COLO829 (cell line): ENCODE measurements at places on chromosomes 5 and 9.

DNA sequence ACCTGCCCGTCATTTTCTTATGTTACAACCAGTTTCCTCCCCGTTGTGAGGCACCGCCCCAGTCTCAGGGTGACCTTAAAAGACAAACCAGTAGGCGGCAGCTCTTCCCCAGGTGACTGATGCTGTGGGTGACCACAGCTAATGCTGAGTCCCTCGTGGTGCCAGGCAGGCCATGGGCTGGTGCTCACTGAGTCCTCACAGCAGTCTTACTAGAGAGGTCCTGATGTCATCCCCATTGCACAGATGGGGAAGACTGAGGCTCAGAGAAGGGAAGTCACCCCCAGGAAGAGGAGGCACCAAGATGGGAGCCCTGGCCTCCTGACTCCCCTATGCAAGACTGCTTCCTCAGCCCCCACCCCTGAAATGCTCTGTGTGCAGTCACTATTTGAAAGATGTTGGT lies 978 bp downstream of the CFAP157 start:
- no peak for DNase-seq

GRCh38 chr9:131622523-131622922 lies 77.2 kb downstream of the PRRT1B start:
- DNase-seq, result no peak

DNA sequence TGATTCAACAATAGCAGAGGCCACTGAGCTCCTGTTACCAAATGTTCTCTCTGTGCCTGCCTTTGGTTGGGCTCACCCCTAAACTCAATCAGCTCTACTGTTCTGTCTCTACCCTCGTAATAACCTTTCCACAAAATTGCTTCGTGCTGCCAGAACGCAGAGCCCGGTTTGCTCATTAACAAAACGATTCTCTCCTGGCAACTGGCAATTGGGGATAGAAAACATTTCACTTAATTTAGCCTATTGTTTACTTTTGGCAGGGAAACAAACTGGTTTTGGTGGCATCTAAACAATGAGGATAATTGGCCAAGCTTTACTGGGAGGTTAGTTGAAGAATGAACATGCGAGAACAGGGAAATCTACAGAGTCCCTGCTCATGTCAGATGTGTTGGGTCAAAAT lies 56.6 kb downstream of the SLC28A3 start:
- DNase-seq, result no peak

GRCh38 chr9:75464726-75465125 lies 376.4 kb downstream of the OSTF1 start:
- DNase-seq, result no peak

- DNase-seq, result no peak
These were observed 811.2 kb downstream of the BRINP1 start for GRCh38 chr9:118558026-118558425.

GRCh38 chr5:141878186-141878710 lies at the start of gene PCDH1:
TSS of gene PCDH1 (minus strand) at chr5:141878410. CDS start at chr5:141878262, 148 bp downstream.
- no peak for DNase-seq

DNA sequence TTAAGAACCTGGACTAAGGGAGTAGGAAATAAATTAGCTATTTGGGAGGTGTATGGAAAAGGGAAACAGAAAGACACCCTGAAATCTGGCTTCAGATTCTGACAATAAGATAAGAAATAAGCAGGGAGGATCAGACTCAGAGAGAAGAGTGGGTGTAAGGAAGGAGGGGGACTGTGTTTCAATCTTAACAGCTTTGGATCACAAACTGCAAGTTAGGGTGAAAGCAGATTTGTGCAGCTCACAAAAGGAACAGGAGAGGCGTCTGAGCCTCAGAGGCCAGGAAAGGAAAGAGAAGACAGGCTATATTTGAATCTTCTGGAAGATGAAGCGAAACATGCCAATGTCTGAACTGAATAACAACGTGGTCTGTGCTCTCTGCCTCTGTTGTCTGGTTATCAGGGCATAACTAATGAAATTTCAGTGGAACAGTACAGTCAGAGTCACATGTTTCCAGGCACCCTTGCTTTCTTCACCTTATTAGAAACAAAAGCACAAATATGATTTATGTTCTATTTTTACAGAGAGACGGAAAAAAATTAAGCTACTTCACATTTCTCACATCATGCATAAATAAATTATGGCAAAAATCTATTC lies 26.6 kb downstream of the SGTB start:
- DNase-seq, result peak; percentile 3

GRCh38 chr5:162816816-162817215 lies 620.6 kb upstream of the CCNG1 start:
- DNase-seq, result no peak

GRCh38 chr5:83711982-83712601 lies 8.6 kb downstream of the HAPLN1 start:
- no peak for DNase-seq

DNA sequence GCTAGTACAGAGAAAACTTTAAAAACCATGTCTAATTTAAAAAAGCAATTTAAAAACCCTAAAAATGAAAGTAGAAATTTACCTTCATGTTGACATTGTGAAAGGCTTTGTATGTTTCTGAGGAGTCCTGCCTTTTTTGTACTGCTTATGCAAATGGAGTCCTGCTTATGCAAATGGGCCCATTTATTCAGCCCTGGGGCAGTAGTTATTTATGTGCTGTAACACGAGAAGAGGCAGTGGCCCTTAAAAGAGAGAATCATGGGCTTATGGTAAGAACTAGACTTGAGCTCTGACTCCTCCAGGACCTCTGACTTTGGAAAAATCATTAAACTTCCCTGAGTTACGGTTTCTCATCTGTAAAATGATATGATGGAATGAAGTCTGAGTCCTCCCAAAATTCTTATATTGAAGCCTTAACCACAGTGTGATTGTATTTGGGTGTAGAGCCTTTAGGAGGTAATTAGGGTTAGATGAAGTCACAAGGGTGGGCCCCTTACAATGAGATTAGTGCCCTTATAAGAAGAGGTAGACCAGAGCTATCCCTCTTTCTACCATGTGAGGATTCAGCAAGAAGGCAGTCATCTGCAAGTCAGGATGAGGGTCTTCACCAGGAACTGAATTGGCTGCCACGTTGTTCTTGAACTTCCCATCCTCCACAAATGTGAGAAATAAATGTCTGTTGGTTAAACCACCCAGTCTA lies 447.8 kb upstream of the CD180 start:
- DNase-seq, result no peak

- DNase-seq, result no peak
These were observed 67.6 kb upstream of the SLC12A2 start for GRCh38 chr5:128015978-128016377.

DNA sequence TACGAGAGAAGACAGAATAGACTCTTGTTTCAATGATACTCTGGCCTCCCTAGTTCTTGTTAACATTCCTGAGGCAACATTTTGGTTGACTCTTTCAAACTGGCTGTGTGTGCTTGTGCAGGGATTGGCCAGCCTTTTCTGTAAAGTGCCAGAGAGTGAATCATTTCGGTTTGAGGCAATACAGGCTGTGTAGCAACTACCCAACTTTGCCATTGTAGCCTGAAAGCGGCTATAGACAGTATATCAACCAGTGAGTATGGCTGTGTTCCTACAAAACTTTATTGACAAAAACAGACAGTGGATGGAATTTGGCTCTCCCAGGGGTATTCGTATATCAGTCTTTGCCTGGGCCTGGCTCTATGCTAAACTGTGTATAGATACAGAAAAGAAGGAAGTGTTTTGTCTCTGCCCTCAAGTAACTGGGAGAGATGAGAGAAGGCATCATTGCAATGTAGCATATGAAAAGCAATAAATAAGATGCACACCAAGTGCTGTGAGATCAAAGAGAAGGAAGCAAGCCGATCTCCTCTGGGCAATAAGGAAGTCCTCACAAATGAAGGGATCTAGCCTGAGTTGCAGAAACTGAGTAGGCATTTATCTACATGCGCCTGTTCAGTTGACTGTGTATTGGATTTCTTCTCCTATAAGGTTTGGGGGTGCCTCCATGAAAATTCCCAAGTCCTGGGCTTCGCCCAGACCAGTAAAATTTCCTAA lies 568.0 kb upstream of the KLF4 start:
- DNase-seq, result peak; percentile 63

DNA sequence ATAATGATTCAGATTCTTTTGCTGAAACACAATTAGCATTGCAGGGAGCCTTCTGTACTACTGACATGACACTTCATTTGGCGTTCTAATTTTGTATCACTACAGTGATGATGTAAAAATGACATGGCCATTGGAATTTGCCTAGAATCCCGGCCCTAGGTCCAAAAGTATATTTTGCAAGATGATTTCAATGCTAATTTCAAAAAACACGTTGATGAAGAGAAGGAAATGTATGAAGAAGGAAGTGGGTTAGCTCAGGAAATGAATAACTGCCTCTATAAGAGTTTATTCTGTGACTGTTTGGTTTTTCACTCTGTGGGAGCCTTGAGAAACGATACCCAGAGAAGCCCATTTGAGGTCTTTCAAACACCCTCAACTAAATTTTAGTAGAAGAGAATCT lies 59.3 kb downstream of the OSTF1 start:
- DNase-seq, result no peak

GRCh38 chr5:43304525-43304924 lies 8.7 kb downstream of the HMGCS1 start:
- DNase-seq, result no peak

- no peak for DNase-seq
These were observed 42.9 kb downstream of the BNIP1 start for GRCh38 chr5:173187054-173187743.

- no peak for DNase-seq
These were observed 91.4 kb downstream of the ADAMTS12 start for GRCh38 chr5:33800241-33800950.

DNA sequence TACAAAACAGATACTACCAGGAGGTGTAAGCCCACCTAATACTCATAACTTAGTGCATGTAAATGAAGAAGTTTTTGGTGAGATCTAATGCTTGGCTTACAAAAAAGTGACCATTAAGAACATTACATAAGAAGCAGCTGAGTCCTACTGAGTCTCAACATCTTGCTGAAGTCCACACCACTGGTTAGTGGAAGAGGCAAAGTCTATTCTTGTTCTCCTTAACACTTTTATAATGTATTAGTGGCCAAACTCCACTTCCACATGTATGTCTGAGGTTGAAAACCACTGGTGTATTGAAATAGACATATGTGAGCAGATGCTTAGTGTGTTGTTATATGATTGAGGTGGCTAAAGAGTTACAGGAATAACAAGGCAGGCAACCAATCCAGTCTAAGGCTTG lies 18.9 kb upstream of the GDA start:
- no peak for DNase-seq

- DNase-seq, result no peak
These were observed 780 bp upstream of the CCNJL start for GRCh38 chr5:160312960-160313727.

DNA sequence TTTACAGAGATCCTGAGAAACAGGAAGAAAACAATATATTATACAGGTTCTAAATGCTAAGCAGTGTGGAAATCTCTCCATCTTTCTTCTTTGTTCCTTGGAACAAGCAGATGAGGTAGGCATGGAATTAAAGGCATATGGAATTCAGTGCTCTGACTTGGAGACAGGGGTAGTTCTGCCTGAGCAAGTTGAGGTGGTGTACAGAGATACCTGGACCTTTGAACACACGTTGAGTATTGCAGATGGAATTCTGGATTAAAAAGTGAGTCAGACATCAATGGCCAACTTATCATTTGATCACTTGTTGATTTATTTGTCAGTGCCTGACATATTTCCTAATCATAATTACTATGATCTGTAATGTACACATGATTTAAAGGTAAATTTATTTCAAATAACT lies 293.9 kb upstream of the IRX4 start:
- DNase-seq, result no peak

GRCh38 chr9:106753155-106753671 lies 109.8 kb upstream of the ZNF462 start:
- DNase-seq, result no peak

DNA sequence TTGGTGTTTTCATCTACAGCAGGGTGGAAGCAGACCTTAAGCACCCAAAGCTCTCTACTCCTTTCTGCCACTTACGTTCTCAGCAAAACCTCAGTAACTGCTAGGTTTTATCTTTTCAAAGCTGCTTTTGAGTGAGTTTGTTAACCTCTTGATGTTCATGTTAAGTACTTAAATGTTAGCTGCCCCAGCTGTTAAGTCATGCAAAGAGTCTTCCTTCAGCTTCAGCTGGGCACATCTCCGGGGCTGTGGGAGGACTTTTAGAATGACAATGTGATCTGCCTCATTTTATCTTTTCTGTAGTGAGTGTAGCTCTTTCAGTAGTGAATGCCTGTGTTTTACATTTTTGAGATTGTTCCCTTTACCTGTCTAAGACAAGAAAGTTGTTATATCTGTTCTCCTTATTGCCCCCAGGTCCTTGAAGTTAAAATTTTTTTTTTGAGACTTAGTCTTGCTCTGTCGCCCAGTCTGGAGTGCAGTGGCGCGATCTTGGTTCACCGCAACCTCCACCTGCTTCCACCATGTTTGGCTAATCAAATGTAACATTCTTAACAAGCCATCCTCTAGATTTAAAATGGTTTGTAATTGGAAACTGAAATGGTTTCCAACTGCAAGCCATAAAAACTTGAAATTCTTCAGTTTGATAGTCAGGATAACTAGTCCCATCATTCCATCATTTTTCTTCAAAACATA lies 19.6 kb downstream of the KDM4C start:
- DNase-seq, result no peak

- no peak for DNase-seq
These were observed 336.3 kb downstream of the MED10 start for GRCh38 chr5:6041977-6042550.

DNA sequence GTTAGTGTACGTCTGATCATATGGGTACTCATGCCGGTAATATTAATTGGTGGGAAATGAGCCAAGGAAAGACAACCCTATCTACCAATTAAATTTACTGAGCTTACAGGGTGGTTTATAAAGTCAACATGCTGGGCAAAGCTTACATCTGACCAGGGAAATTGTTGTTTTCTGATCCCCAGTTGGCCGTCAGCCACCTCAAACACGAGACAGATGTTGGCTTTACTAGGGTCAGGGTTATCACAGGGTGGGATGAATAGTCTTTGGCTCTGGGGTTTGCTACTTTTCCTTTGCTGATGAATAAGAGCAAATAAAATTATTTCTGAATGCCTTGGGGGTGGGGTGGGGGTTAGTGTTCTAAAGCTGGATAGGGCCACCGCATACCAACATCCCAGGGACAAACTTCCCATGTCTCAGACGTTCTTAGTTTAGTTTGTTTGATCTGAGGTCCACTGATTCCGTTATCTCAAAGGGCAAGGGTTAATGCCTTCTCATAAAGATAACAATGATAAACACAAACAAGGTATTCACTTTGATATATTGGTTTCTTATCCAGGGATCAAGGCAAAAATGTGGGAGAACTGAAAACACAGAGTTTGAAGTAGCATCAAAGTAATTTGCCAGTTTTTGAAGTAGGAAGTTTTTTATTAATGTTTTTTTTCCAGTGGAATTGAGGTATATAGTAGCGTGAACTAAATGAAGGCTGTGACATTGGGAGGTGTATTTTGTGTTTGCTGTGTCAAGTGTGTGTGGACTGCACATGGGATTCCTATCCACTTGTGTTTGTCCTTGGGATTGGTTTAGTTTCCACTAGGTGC lies 109.1 kb upstream of the RPS23 start:
- no peak for DNase-seq

- no peak for DNase-seq
These were observed 184.5 kb upstream of the KLF4 start for GRCh38 chr9:107673861-107674720.
